ENCODE measurements at places on chromosomes 3 and 15.

- peak; percentile 25 for DNase-seq
Measured at GRCh38 chr3:194397757-194398312, 1.2 kb downstream of the GP5 start.

- DNase-seq = no peak
Measured at GRCh38 chr15:56892659-56893363, 25.6 kb upstream of the TCF12 start.

DNA sequence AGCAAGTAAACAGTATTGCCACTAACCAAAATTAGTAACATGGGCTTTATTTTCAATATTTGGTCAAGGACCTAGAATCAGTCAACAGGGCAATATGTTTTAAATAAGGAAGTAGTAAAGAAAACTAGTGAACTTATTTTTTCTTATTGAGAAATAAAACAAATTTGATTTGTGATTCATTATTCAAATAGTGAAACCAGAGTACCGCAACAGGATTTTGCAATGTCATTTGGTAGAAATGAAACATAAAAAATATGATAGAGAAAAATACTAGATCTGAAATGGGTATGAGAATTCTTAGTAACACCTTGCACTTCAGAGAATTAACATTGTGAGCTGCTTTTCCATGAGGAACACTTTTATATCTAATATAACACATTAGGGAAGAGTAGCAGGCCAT is 291.8 kb upstream of the GBE1 start:
- no peak for DNase-seq

DNA sequence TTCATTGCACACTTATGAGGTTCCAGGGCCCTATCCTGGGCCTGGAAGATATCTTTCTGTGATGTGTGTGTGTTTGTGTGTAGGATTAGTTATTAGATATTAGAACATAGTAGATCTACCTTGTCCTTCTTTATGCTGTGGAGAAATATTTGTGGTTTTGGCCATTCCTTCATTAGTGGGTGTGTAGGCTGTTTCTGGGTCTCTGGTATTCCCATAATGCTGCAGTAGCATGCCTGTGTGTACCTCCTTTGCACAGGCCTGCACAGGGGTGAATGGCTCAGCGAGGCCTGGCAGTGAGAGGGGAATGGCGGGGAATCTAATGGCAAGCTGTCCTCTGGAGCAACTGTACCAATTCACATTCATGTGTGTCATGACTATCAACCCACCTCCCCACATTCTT is 125.8 kb upstream of the MRPS22 start:
- DNase-seq = no peak

- DNase-seq = no peak
Measured at GRCh38 chr3:101591071-101591470, 17.1 kb downstream of the PCNP start.

GRCh38 chr3:111895071-111895470 is 36.0 kb downstream of the PHLDB2 start:
- DNase-seq = peak; percentile 58

- DNase-seq = peak; percentile 58
Measured at GRCh38 chr15:64209680-64210334, 47.0 kb upstream of the PPIB start.

DNA sequence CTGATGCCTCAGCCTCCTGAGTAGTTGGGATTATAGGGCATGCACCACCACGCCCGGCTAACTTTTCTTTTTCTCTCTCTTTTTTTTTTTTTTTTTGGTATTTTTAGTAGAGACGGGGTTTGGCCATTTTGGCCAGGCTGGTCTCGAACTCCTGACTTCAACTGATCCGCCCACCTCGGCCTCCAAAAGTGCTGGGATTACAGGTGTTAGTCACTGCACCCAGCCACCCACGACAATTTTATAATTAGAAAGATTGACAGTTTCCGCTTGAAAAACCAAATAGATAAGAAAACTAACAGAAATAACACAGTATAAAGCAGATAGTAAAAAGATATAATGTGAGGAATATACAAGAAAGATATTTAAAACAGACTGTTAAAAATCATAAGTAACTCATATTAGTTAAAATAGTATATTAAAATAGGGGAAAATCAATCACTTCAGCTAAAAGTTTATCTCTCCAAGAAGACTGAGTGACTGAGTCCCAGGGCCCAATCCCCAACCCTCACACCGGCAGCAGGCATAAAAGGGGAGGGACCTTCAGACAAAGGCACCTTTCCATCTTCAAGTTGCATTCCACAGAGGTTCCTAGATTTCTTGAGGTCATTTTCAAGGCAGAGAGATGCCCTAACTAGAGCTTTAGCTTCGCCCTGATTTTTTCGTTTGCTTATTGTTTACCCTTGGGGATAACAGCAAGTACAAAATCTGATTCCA is 1.4 kb upstream of the WHAMM start:
- DNase-seq = no peak

GRCh38 chr15:67267440-67267839 is 12.9 kb downstream of the IQCH start:
- DNase-seq = no peak

DNA sequence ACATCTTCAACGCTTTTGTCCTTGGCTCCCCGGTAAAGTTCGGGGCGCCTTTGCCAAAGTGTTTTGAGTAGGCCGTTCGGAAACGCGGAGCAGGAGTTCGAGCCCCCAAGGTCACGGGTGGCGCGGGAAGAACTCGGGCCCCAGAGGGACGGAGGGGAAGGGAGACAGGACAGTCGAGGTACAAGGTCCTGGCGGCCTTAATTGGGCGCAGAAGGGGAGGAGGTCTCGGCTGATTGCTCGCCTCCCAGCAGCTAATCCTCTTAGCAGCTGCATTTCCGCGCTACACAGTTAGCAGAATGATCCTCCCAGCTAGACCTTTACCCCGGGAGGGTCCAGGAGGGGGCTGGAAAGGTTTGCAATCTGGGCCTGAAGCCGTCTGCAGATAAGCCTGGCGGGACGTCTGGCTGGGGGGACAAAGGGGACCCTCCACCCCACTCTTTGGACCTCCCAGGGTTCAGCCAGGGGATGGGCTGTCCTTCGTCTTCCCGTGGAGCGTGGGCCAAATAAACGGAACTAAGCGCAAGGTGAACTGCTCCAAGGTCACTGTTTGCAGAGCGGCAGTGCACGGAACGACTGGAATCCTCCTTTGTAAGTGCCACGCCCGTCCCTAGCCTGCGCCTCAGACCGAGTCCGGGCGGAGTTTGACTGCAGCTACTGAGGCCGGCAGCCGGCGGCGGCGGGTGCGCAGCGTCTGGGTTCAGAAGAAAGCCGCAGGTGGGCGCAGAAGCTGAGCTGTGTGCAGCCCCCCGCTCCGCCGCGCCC is 7.2 kb downstream of the EOMES start:
- no peak for DNase-seq

- DNase-seq = no peak
Measured at GRCh38 chr3:140258222-140258724, 323.3 kb downstream of the CLSTN2 start.

DNA sequence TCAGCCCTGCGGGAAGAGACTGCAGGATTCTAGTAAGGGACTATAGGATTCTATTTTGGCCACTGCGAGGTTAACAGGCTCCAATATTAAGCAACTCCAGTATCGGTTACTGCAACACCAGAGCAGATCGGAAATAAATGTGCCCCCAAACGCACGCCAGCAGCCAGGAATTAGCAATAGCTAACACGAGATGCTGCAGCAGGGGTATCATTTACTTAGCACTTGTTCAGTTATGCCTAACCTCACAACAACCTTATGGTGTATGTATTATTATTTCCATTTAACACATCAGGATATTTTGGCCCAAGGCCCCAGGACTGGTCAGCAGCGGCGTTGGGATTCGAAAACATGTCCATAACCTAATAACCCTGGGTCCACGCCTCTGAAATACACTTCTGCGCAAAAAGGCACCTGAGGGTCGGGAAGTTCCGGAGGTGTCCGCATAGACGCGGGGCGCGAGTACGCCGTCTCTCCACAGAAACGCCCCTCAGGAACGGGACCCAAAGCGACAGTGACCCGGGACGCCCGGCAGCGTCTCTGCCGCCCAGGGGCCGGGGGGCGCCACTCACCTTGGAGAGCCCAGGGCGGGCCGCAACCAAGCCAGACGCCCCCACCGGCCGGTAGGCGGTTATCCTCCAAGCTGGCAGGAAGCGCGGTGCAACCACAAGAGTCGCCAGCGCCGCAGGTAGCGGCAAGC is 681 bp downstream of the PIK3CB start:
- no peak for DNase-seq
